ENCODE measurements at places on chromosomes 7 and 10.
A peak's percentile ranks its signal among the peaks of the same experiment; 100 is the strongest.

DNA sequence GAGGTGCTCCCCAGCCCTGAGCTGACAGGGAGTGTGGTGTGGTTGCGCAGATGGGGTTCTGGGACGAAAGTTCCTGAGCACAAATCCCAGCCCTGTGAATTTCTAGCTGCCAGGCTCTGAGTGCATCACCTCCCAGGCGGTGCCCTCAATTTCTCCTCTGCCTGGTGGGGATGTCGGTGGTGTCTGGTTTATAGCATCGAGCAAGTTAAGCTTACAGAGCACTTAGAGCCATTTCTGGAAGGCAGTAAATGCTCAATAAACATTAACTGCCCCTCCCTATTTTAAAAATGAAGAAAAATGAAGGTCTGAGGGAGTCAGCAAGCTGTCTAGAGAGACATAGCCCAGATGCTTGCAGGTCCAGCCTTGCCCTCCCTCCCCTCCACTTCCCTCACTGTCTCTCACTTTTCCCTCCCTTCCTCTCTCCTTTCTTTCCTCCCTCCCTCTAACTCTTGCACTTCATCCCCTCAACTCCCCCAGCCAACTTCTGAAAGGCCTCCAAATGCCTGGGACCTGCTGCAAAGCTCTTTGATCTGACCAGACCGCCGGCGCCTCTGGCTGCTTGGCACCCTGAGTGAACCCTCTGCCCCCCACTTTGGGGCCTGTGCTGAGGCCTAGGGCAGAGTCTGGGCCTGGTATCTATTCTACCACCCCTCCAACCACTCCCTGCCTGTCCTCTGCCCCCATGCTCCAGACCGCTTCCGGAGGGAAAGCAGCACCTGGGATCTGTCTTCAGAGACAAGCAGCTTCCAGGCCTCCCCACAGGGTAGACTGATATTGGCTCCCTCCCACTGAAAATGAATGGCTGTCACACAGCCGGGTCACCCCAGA lies 438.3 kb downstream of the RPS24 start:
- no peaks in the 10 kb centered on the region for H3K27me3 ChIP-seq
- H3K27ac ChIP-seq, result no peak overlapping the region
- no peaks in the 10 kb centered on the region for H3K4me1 ChIP-seq
- no peak for DNase-seq
- no peak overlapping the region for H3K4me3 ChIP-seq

GRCh38 chr10:6200734-6201515 lies 1.8 kb upstream of the PFKFB3 start:
- no peaks in the 10 kb centered on the region for H3K36me3 ChIP-seq
- peaks cover 7% of the 10 kb centered on the region for H3K27me3 ChIP-seq
- H3K4me3 ChIP-seq, result peak overlapping the region; percentile 86
- DNase-seq, result no peak
- H3K4me1 ChIP-seq, result peaks cover 53% of the 10 kb centered on the region

GRCh38 chr10:98186681-98187080 lies 52.2 kb downstream of the R3HCC1L start:
- H3K36me3 ChIP-seq, result no peaks in the 10 kb centered on the region
- no peak overlapping the region for H3K27ac ChIP-seq
- no peak for DNase-seq
- no peak overlapping the region for H3K4me3 ChIP-seq

GRCh38 chr7:134771889-134772288 lies 7.5 kb upstream of the CALD1 start:
- no peak overlapping the region for H3K27ac ChIP-seq
- no peak for DNase-seq
- H3K27me3 ChIP-seq, result no peaks in the 10 kb centered on the region
- H3K4me3 ChIP-seq, result no peak overlapping the region
- H3K36me3 ChIP-seq, result no peaks in the 10 kb centered on the region

GRCh38 chr10:101291331-101292193 lies 62.3 kb upstream of the LBX1 start:
- peaks cover 19% of the 10 kb centered on the region for H3K4me1 ChIP-seq
- no peaks in the 10 kb centered on the region for H3K36me3 ChIP-seq
- DNase-seq, result no peak
- H3K27ac ChIP-seq, result no peak overlapping the region

DNA sequence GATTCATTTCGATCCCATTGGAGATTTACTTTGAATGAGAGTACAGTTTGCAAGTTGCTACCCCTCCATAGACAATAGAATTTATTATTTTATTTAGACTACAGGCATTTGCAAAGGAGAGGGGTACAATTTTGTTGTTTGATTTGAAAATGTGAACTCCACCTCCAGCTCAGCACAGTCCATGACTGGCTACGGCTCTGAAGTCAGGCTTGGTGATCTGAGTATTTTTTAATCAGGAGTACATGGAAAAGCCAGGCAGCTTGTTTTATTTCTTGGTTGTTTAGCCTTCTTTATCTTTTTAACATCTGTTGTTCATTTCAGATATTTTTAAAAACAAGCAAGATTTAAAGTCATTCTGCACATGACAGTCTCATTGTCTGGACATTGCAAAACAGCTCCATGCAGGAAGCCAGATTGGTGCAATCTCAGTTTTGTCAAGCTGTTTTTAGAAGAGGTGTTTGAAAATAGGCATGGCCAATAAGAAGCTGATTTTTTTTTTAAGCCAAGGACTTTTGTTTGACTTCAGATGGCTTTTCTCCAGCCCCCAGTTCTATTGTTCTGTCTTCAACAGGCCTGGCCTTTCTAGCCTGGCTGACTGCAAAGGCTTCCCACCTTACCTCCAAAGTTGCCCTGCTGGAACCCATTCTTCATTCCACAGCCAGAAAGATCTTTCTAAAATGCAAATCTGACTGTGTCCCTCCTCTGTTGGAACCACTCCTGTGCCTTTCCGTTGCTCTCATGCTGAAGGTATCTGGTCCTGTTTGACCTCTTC lies 12.2 kb downstream of the PLXDC2 start:
- H3K4me3 ChIP-seq, result no peak overlapping the region
- H3K4me1 ChIP-seq, result peaks cover 8% of the 10 kb centered on the region
- no peaks in the 10 kb centered on the region for H3K27me3 ChIP-seq
- H3K27ac ChIP-seq, result no peak overlapping the region
- H3K36me3 ChIP-seq, result no peaks in the 10 kb centered on the region

- H3K4me1 ChIP-seq, result peaks cover 54% of the 10 kb centered on the region
- H3K27me3 ChIP-seq, result no peaks in the 10 kb centered on the region
- no peaks in the 10 kb centered on the region for H3K36me3 ChIP-seq
- H3K4me3 ChIP-seq, result peak overlapping the region; percentile 72
- H3K27ac ChIP-seq, result peak overlapping the region; percentile 91
Measured at GRCh38 chr7:70695795-70696083, 436.2 kb upstream of the GALNT17 start.

DNA sequence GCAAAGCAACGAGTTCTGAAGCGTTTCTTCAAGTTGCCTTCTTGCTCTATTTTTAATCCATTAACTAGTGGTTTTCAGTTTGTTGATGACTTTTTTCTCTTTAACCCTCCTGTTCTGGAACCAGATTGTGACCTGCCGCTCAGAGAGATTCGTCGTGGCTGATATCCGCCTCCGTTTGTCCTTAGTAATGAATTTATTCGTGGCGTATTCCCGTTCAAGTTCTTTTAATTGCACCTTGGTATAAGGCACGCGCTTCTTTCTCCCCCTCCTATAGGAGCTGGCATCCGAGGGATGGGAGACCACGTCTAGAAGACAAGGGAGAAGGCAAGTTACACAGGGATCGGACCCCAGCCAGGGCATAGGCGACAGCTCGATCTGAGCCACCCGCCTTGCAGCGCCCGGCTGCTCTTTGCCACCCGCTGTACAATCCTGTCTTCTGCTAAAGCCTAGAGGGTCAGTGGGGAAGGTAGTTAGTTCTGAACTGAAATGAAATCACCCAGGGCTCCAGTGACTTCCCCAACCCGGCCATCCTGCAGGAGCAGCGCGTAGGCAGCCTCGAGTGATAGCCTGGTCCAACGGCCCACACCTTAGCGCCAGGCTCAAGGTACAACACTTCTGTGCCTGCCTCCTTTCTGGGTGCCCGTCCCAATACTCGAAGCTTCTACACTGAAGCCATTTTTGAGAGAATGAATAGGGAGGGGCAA lies 1.6 kb downstream of the HOXA13 start:
- H3K4me3 ChIP-seq, result no peak overlapping the region
- DNase-seq, result no peak
- H3K27ac ChIP-seq, result no peak overlapping the region
- H3K4me1 ChIP-seq, result peaks cover 35% of the 10 kb centered on the region

GRCh38 chr10:16384021-16384420 lies 52.8 kb upstream of the PTER start:
- H3K4me1 ChIP-seq, result no peaks in the 10 kb centered on the region
- no peaks in the 10 kb centered on the region for H3K36me3 ChIP-seq

Data from esophagus squamous epithelium (tissue), 5 donors.